ENCODE measurements at places on chromosomes 11 and 22.

DNA sequence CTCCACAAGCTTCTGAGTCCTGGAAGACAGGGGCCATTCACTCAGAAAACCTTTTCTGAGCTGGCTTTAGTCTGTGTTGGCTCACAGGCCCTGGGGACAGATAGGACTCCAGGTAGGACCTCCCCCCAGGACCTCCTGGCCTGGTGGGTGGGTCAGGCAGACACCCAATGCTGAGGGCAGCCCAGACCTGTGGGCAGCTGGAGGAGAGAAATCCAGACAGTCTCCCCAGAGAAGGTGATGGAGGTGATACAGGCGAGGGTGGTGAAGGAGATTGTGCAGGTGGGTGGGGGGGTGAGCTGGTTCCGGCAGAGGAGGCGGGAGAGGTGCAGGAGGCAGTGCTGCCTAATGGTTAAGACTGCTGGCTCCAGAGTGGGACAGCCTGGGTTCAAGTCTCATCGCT, 15.6 kb downstream of the LRRC32 start:
- DNase-seq: no peak

GRCh38 chr11:122334546-122335339, 218.7 kb upstream of the BLID start:
- no peak for DNase-seq

GRCh38 chr11:2477254-2477653, 32.4 kb downstream of the KCNQ1 start:
- DNase-seq: no peak

GRCh38 chr11:17443000-17443399, 33.6 kb downstream of the ABCC8 start:
- DNase-seq: no peak

DNA sequence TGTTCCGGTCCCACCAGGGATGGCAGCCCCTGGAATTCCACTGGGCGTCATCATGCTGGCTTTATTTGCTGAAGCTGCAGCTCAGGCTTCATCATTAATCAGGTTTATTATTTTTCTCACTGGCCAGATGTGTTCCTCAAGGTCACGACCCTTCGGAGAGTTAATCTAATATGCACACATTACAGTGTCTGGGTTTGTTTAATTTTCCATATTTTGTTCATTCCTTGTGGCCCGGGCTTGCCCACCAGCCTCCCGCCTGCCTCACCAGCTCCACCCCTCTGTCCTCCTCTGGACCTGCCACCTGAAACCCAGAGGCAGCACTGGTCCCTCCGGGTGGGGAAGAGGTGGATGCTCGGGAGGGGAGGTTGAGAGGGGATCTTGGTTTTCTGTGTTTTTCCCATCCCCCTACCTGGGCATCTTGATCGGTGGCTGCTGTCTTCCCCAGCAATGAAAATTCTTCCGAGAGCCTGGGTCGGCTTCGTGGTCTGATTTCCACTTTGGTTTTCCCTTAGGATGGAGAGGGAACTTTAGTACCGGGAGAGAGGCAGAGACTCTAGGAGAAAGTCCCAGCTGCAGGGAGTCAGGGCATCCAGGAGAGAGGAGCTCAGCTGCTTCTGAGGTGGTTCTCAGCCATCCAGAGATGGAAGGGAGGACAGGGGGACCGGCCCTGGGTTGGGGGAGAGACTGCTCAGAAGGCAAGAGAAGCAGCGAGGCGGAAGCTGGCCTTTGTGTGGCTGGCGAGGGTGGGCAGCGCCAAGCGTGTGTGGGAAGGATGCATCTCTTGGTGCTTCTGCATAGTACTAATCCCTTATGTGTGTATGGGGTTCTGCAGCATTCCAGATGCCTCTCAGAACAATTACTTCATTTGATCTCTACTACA, 2.1 kb downstream of the GRIK4 start:
- DNase-seq: no peak

GRCh38 chr11:8937159-8937558, 4.4 kb upstream of the C11orf16 start:
- DNase-seq: no peak

GRCh38 chr11:69465236-69466000, 16.0 kb upstream of the LINC01488 start:
- no peak for DNase-seq

DNA sequence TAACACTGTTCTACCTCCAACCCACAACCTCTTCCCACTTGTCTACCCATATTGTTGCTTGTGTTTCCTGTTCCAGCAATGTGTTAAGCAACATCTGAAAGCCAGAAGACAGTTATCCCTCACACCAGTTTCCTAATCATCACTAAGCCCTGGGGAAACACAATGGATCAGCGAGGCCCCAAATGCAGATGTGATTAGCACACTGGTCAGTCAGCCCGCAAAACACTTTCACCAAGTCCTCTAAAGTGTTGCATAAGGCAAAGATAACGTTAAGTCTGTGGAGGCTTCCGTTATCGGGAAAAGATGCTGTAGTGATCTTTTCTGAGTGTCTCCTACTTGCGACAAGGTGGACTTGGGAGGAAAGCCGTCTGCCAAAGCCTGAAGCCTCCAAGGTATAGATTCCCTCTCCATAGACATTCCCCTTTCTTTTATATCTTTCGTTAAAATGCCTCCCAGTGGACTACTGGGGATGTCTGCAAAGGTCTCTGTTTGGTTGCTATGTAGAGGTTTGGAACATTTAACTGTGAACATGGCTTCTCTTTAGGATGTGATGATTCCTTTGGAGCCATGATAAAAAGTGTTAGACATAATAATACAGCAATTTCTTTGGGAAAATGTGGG, at the start of gene MS4A3:
MS4A3 (plus strand) TSS at position 317 of the 621 bp plus-strand sequence. CDS start 4,496 bp downstream, outside the sequence.
- DNase-seq: no peak

DNA sequence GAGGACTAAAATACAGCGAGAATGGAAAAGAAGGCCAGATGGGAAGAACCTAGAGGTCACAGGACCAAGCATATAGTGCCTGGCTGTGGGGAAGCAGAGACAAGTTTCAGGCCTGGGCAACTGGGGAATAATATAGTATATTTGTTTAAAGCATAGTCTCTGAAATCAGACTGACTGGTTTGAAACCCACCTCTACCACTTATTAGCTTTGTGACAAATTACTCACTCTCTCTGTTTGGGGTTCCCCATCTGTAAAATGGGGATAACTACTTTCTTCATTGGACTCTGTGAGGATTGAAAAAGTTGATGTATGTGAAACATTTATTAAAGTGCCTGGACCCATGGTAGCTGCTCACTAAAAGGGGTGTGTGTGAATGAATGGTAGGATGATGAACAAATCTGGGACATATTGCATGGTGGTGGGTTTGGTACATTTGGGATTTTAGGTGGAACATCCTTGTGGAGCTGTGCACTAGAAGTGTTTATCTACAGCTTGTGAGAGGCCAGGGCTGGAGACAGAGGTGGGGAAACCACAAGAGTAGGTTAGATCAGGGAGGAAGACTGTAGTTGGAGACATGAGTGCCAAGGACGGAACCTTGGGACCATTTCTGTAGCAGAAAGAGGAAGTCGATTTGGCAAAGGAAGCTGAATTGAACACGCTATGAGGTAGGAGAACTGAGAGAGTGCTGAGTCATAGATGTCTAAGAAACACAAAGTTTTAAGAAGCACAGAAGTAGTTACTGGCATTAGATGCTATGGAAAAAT, 52.6 kb downstream of the SWAP70 start:
- no peak for DNase-seq

- no peak for DNase-seq
Measured at GRCh38 chr11:86918973-86919372, 36.2 kb downstream of the FZD4 start.

DNA sequence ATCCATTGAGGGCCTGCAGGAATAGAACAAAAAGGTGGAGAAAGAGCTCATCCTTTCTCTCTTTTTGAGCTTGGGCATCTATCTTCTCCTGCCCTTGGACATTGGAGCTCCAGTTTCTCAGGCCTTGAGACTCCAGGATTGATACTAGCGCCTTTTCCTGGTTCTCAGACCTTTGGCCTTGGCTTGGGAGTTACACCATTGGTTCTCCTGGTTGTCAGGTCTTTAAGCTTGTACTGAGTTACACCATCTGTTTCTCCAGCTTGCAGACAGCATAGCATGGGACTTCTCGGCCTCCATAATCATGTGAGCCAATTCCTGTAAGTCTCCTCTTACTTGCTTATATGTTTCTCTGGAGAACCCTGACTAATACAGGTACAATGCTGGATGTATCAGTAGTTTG, 72.6 kb downstream of the GRK3 start:
- no peak for DNase-seq

DNA sequence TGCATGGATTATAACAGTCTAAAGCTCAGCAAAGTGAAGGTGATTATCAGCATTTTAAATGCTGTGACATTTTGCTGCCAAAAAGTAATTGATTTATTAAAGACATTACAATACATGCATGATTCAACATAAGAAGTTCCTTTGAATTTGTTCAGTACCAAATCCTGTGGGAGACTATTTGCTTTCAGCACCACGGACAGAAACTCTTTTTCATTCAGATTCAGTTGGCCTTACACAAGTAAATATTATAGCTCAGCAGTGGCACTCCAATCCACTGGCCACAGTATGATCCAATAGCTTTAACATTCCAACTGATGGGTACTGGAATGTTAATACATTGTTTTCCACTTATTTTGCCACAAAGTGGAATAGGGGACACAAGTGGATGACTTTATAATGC, 806.7 kb downstream of the NTM start:
- DNase-seq: no peak

- DNase-seq: no peak
Measured at GRCh38 chr11:14190992-14191778, 167.8 kb downstream of the RRAS2 start.

DNA sequence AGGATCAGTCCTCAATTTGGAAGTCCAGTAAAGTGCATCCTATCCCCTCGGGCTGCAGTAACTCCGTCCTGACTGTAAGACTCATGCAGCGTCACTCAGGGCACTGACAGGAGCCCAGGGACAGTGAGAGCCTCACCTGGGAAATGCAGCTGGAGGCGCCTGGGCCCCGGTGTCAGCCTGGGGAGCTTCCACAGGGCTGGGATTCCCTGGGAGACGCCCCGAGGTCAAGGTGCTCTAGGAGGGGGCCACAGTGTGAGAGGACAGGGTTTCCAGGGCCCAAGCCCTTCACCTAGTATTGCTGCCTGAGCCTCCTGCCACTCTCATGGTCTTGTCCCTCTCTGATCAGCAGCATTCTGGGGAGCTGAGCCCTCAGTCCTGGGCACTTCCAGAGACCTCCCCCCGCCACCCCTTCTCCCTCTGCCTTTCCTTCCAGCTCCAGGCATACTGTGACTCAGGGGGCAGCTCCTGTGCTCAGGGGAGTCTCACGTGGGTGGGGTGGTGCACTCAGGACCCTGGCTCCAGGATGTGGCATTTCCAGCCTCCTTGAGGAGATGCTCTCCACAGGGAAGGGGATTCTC, 99.1 kb upstream of the IGLL5 start:
- no peak for DNase-seq

DNA sequence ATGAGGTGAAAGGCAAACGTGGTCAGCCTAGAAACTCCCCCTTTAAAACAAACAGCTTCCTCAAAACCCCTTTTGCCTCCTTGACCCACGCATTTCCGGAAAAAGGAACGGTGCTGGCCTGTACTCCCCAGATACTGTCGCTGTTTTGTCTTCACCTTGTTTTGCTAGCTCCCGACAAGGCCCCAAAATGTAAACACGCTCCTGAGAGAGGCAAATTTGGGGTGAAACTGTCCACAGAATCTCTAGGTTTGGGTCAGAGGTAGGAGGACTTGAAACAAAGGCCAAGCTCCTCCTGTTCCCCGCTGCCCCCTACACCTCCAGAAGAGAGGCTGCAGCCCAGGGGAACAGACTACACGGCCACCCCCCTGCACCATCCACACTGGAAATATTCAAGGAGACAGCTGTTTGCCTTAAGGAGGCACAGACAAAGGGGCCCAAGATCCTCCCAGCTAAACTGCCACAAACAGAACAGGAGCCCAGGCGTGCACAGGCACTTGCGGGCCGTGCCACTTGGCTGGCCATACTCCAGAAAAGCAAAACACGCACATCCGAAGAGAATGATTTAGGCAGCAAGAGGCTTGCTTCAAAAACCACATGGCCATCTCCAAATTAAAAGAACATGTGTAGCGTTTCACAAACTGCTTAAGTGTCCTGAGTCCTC, 160.5 kb upstream of the GRK3 start:
- no peak for DNase-seq

GRCh38 chr22:43529934-43530333, 118.1 kb downstream of the MPPED1 start:
- DNase-seq: no peak

GRCh38 chr11:127804747-127805400, 782.5 kb downstream of the ETS1 start:
- DNase-seq: no peak

- no peak for DNase-seq
Measured at GRCh38 chr11:28659716-28660348, 551.6 kb downstream of the METTL15 start.

GRCh38 chr11:30489511-30489910, 96.6 kb downstream of the MPPED2 start:
- DNase-seq: no peak

GRCh38 chr11:80320765-80321164, 879.9 kb upstream of the TENM4 start:
- DNase-seq: no peak

DNA sequence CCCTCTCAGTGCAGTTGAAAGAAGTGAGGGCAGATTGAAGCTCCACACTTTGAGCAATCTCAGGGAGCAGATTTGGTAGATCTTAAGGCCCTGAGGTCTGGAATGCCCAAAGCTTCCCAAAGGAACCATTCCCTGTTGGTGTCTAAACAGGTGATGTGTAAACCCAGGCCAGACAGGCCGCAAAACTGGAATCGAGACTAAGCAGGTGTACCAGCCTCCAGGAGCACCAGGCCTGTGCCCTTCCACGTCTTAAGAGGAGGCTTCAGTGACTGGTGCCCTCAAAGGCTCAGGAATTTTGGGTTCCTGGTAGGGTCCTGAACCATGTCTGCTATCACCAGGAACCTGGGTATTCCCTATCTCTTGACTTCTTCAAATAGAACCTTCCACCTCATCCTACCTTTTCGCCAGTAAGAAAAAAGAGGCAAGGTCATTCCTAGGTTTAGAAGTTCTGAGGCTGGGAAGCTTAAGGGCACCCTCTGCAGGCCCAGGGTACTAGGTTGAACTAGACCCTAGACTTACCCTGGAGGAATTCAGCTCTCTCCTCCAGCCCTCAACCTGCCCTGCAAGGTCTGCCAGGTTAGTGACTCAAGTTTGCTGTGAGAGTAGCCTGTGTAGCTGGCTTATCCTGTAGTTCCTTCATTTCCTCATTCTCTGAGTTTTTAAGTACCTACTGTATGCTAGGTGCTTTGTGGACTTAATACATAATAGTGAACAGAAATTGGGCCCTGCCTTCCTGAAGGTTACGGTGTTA, 100.0 kb upstream of the NNMT start:
- DNase-seq: no peak

- DNase-seq: no peak
Measured at GRCh38 chr11:75790986-75791385, 22.4 kb downstream of the DGAT2 start.

- no peak for DNase-seq
Measured at GRCh38 chr11:44759743-44760476, 33.1 kb downstream of the TSPAN18 start.
